Stimulated activated CD4-positive, alpha-beta T cell treated with anti-CD3 and anti-CD28 coated beads, Interleukin-1b, Interleukin-23, amount 100 ng/mL, for 1 hour (primary cell): ENCODE measurements at places on chromosomes 2 and 18.

- DNase-seq = no peak
These were observed 19.9 kb downstream of the CHMP3 start for GRCh38 chr2:86543335-86543734.

GRCh38 chr18:49052891-49053644, 102.3 kb upstream of the SMAD7 start:
- no peak for DNase-seq

- no peak for DNase-seq
These were observed 166.5 kb downstream of the RTP5 start for GRCh38 chr2:242035858-242036652.

DNA sequence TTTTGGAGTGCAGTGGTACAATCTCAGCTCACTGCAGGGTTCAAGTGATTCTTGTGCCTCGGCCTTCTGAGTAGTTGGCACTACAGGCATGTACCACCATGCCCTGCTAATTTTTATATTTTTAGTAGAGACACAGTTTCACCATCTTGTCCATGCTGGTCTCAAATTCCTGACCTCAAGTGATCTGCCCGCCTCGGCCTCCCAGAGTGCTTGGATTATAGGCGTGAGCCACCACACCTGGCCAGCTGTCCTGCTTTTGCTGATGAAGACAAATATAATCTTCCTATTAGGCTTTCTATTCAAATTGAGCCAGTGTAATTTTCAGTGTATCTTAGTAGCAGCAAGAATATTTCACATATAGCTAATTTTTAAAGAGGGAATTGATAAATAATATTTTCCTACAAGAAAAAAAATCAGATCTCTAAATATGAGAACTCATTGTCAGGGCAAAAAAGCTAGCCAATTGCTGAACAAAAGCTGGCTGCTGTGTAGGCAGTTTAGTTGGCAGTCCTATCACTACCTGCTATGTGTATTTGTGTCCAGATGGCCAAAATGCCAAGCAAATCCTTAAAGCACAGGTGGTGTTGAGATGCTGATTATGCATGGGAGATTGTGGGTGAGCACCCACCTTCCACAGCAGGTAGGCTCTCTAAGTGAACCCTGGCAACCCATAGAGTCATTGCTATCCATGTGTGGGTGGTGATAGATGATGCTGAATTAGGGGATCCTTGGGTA, 60.8 kb upstream of the STAM2 start:
- DNase-seq = no peak

GRCh38 chr2:50648041-50648700, 383.8 kb downstream of the NRXN1 start:
- no peak for DNase-seq

DNA sequence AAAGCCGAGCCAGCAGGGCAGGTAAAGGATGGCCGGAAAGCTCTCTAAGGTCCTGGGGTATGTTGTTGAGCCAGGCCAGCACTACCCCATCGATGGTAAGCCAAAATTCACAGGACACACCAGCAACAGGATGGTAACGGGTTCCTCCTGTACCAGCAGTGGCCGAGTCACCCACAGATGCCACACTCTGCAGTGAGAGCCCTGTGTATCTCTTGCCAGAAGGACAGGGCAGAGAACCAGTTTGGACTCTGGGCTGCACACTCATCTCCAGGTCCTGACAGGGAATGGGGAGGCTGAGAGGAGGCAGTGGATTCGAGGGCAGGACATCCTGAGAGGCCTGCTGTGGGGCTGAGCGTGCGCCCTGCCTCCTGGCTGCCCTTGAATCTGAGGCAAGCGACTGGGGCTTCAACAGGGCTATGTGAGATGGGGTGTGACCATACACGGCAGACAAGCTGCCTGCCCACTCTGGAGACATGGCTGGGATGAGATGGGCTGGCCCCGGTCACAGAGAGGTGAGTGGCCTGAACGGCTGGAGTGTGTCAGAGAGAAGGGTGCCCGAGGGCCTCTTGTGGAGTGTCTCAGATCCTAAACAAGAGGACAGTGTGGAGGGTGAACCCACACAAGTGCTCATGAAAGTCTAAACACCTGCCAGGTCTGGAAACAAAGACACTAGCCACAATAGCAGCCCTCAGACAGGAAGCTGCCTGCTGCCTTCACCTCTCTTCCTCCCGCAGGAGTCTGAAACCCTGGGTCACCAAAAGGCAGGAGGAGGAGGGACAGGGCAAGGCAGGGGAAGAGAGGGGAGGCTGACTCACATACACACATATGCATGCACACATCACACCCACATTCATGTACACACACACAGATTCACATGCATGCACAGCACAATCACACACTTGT, 182.3 kb downstream of the LOXHD1 start:
- no peak for DNase-seq

GRCh38 chr2:181234487-181234891, 222.7 kb upstream of the ITGA4 start:
- no peak for DNase-seq

DNA sequence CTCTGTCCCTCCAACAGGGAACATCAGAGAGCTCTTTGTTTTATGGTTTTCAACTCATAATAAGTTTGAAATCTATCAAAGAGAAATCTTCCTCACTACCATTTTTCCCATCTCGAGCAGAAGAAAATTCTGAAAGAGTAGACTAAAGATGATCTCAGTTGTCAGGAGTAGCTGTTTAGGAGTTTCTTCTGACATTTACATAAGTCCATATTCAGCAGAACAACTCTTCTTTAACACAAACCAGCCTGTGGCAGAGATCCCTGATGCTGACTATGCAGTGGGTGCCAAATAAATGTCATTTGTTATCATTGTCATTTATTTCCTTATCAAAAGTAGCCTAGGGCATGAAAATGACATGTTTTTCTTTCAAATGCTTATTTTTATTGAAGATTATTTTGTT, 380.7 kb downstream of the MBD2 start:
- DNase-seq = no peak

- no peak for DNase-seq
These were observed 48.1 kb downstream of the AQP12A start for GRCh38 chr2:240739797-240740196.

DNA sequence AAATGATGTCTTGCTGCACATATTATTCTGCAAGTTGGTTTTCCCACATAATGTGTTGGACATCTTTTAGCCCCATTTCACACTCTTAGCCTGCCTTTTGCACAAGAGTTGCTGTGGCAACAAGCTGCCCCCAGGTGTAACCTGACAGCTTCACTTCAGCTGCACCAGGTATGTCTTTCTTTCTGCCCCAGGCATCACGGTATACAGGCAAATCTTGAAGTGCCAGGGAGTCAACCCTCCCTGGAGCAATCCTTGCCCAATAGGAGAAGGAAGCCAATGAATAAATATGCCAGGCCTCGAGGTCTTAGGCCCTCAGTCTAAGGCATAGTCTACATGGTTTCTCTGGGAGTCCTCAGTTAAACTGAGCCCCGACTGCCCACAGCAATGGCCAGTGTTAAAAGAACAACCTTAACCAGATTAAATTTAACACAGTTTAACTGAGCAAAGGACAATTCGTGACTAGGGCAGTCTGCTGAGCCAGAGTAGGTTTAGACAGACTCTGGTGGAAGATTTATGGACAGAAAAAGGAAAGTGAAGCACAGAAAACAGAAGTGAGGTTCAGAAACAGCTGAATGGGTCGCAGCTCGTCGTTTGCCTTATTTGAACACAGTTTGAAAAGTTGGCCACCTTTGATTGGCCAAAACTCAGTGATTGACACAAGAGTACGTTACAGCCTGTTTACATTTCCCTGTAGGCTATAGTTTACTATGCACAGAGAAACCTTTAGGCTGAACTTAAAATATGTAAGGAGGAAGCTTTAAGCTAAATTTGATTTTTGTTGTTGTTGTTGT, 32.0 kb upstream of the C1QL2 start:
- no peak for DNase-seq

GRCh38 chr18:24262087-24262486, 123.2 kb downstream of the CABYR start:
- DNase-seq = no peak

DNA sequence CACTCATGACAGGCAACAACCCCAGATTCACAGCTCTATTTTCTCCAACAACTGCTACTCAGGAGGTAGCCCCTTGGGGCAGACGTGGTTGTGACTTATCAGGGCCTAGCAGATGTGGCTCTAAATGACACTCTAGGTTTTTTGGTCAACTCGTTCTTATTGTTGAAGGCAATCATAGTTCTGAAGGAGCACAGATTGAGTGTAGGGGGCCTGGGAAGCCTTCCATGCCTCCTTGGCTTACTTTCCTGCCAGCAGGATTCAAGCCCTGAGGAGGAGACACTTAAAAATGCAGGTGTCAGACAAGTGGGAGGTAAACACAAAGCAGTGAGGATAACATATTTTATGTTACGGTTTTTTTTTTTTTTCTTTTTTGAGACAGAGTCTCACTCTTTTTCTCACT, 23.5 kb upstream of the SUCLG1 start:
- DNase-seq = no peak
